Muscle of leg (tissue), 16 donors: ENCODE measurements at places on chromosomes 6 and 20. TPM values are rescaled to one million over a fixed set of nuclear protein-coding genes. Genes with fewer than 3 reads are reported as not detected.

Gene SLC17A3
- not detected for total RNA-seq

Gene MYB
- 0.40 TPM for total RNA-seq

Gene HEY2
- 6.1 TPM for total RNA-seq

Gene MUC22
- not detected for total RNA-seq

Gene NMBR
- total RNA-seq, result 0.09 TPM

Gene ETV7
- total RNA-seq, result 0.04 TPM

Gene TAAR1
- total RNA-seq, result not detected

Gene SIRPD
- not detected for total RNA-seq

Gene HUS1B
- total RNA-seq, result 0.18 TPM

Gene CDSN
- not detected for total RNA-seq

Gene HLA-DPB1
- 12.1 TPM for total RNA-seq

Gene APCDD1L
- total RNA-seq, result 2.1 TPM

GRCh38 chr6:94623586-94623985 lies 953.7 kb upstream of the MANEA start:
- H3K27ac ChIP-seq, result no peak overlapping the region
- H3K36me3 ChIP-seq, result no peaks in the 10 kb centered on the region
- H3K4me3 ChIP-seq, result no peak overlapping the region
- no peaks in the 10 kb centered on the region for H3K4me1 ChIP-seq
- no peak for DNase-seq

- H3K27ac ChIP-seq, result no peak overlapping the region
- H3K4me3 ChIP-seq, result no peak overlapping the region
- no peaks in the 10 kb centered on the region for H3K27me3 ChIP-seq
- H3K4me1 ChIP-seq, result no peaks in the 10 kb centered on the region
- no peak for DNase-seq
Observed at GRCh38 chr6:18142591-18142861, 12.4 kb downstream of the TPMT start.

- no peaks in the 10 kb centered on the region for H3K4me1 ChIP-seq
- peaks cover 25% of the 10 kb centered on the region for H3K27me3 ChIP-seq
- no peak overlapping the region for H3K4me3 ChIP-seq
- no peak overlapping the region for H3K27ac ChIP-seq
- H3K36me3 ChIP-seq, result no peaks in the 10 kb centered on the region
Observed at GRCh38 chr6:27582928-27583725, 110.2 kb upstream of the ZNF184 start.

DNA sequence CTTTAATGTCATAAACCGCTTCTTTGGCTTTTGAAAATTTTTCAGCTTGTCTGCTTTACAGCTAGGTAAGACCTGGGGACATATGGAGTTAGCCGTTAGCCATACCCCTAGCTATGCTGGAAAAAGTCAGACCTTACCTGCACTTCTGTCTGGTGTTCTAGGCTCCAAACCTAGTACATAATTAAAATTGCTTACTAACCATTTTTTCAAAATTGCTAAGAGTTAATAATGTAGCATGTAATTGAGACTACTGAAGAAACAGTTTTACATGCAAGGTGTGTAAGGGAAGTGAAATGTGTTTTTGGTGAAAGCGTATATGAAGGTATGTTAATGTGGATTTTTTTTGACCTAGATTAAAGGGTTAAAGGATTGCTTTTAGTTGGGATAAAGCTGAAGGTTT lies 336.9 kb downstream of the RNF144B start:
- no peak overlapping the region for H3K27ac ChIP-seq
- H3K36me3 ChIP-seq, result no peaks in the 10 kb centered on the region
- no peaks in the 10 kb centered on the region for H3K4me1 ChIP-seq
- no peak for DNase-seq

- peaks cover 30% of the 10 kb centered on the region for H3K4me1 ChIP-seq
- H3K36me3 ChIP-seq, result peaks cover 71% of the 10 kb centered on the region
- no peak overlapping the region for H3K4me3 ChIP-seq
Observed at GRCh38 chr20:32444474-32445220, 86.5 kb downstream of the ASXL1 start.

GRCh38 chr20:16428112-16428511 lies 145.1 kb downstream of the KIF16B start:
- no peaks in the 10 kb centered on the region for H3K27me3 ChIP-seq
- peak overlapping the region; percentile 78 for H3K27ac ChIP-seq
- no peak overlapping the region for H3K4me3 ChIP-seq
- H3K4me1 ChIP-seq, result peaks cover 3% of the 10 kb centered on the region

GRCh38 chr6:84260926-84261325 lies 33.5 kb upstream of the CEP162 start:
- DNase-seq, result no peak
- H3K4me3 ChIP-seq, result no peak overlapping the region
- H3K4me1 ChIP-seq, result peaks cover 9% of the 10 kb centered on the region
- H3K27ac ChIP-seq, result no peak overlapping the region

DNA sequence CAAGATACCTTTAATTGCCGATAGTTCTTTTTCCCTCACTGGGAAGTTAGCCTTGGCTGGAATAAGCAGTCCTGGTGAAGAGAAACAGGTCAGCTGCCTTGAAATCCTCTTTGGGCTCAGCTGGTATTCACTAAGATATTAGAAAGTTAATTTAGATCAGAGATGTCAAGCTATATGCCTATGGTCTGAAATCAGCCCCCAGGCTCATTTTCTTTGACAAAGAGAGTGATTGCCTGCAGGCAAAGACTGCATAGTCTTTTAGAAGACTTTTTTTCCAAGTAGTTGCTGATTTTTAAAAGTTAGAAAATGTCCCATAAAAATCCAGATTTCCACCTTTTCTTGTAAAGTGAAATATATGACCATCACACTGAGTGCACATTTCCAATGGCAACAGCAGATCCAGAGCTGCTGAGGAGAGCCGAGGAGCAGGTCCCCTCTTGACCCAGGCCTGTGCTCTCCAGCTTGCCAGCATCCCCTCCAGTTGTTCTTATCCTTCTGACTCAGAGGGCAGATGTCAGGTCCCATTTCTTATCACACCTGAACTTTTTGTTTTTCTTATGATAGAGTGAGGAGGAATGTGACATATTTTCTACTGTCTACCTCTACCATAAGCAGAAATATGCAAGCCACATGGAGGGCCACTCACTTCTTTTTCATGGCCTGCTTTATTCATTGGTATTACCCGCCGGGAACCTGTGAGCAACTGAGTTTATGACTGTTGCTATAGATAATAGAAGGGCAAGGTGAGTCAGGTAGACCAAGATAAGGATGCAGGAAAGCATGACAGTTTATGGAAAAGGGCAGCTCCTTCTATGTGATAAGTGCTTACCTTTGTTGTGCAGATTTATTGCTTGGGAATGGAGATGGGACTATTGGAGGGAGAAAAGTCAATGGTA lies 17.6 kb upstream of the L3MBTL3 start:
- H3K27me3 ChIP-seq, result no peaks in the 10 kb centered on the region
- H3K27ac ChIP-seq, result no peak overlapping the region
- no peak overlapping the region for H3K4me3 ChIP-seq
- no peaks in the 10 kb centered on the region for H3K4me1 ChIP-seq

DNA sequence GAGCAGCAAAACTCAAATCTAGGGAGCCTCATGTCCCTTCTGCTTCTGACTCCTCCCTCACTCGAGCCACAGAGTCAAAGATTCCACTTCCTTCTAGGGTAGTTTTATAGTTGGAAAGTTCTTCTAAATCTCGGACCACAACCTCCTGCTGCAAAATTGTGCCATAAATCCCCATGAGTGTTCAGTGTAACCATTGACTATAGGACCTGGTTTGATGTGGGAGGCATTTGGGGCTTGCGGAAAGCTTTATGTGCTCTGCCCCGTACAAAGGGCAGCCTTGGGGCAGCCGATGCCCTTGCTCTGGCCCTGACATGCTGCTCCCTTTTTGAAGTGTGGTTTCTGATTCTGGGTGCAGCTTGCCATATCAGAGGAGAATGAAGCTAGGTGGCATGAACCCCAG lies 43.6 kb upstream of the IER3 start:
- H3K4me3 ChIP-seq, result no peak overlapping the region
- H3K4me1 ChIP-seq, result peaks cover 4% of the 10 kb centered on the region
- H3K27ac ChIP-seq, result no peak overlapping the region
- H3K27me3 ChIP-seq, result no peaks in the 10 kb centered on the region
- H3K36me3 ChIP-seq, result no peaks in the 10 kb centered on the region
- peak; percentile 51 for DNase-seq

- peaks cover 25% of the 10 kb centered on the region for H3K4me1 ChIP-seq
- H3K4me3 ChIP-seq, result peak overlapping the region; percentile 97
- peak; percentile 65 for DNase-seq
- H3K36me3 ChIP-seq, result no peaks in the 10 kb centered on the region
- H3K27me3 ChIP-seq, result no peaks in the 10 kb centered on the region
Observed at GRCh38 chr6:2990248-2990931, 9.3 kb upstream of the NQO2 start.

DNA sequence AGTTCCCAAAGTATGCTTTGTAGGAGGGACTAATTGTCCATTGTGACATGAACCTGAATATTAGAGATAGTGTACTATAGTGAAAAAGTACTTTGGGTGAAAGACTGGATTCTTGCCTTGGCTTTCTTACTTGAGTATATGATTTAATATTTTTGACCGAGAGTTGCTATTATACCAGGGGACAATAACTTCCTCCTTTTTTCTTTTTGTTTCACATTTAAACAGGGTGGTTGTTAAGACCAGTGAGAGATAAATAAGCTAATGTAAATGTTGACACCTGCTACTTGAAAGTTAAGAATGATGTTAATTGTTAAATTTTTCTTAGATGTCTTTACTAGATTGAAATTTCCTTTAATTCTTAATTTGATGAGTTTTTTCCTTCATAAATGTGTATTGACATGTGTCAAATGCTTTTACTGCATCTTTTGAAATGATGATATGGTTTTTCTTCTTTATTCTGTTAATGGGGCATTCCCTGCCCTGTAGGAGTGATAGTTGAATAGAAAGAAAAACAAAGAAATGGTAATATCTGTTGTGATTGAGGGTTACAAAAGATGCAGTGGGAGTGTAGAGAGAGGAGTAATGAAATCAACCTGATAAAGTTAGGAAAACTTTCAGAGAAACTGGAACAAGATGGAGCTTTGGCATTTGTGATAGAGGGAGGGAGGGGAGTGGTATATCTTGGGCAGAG lies 48.4 kb downstream of the ZFAND3 start:
- H3K27ac ChIP-seq, result no peak overlapping the region
- peaks cover 4% of the 10 kb centered on the region for H3K4me1 ChIP-seq
- no peak for DNase-seq
- H3K4me3 ChIP-seq, result no peak overlapping the region
- peaks cover 2% of the 10 kb centered on the region for H3K36me3 ChIP-seq
- no peaks in the 10 kb centered on the region for H3K27me3 ChIP-seq

DNA sequence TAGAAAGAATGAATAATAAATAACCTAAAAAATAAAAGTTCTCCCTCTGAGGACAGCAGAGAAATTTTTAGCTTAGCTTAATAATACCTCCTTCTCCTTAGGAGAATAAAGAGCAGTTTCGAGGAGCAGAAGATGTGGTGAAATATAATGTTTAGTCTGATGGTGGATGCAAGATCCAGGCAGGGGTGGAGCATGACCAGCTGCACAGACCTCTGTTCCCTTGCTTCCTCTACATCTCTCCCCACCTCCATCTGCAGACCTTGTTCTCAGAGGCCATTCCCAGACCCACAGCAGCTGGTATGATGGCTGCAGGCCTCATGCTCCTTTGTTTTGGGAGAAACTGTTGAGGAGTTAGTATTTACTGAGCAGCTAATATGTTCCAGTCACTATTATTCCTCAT lies 1.5 kb downstream of the BTN3A2 start:
- no peak overlapping the region for H3K4me3 ChIP-seq
- H3K27me3 ChIP-seq, result no peaks in the 10 kb centered on the region
- no peak overlapping the region for H3K27ac ChIP-seq

GRCh38 chr6:134345789-134346188 lies 27.9 kb upstream of the SGK1 start:
- DNase-seq, result peak; percentile 90
- H3K4me3 ChIP-seq, result no peak overlapping the region
- H3K27ac ChIP-seq, result peak overlapping the region; percentile 55
- peaks cover 15% of the 10 kb centered on the region for H3K4me1 ChIP-seq
